CD4-positive, alpha-beta T cell treated with Interleukin-17A for 1 hour (primary cell): ENCODE measurements at places on chromosomes 3 and 15.

- DNase-seq, result no peak
Measured at GRCh38 chr3:148800414-148800813, 27.2 kb upstream of the CPB1 start.

DNA sequence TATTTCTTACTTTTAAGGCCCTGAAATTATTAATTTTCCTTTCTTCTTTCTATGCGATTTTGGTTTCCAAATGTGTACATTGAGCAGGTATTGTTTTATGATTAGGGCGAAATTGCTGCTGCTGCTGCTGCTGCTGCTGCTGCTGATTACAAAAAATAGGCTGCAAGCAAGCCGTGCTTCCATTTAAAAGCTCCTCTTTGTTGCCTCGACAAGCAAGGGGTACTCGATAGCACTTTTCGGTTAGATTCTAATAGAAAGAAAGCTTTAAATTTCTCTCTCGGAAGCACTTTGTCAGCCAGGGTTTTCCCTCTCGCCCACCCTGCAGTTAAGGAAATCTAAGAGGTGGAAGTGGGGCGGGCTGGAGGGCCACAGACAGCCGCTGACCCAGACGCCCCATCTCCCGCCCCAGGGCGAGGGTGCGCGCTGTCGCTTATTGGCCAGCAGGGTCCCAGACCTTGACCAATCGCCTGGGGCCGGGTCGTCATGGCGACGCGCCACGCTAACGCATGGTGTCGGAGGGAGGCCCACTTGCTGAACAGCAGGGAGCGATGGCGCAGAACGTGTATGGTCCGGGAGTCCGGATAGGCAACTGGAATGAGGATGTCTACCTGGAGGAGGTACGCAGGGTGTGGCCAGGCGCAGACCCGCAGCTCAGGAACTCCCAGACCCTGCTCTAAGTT lies at the start of gene CFAP161:
Gene CFAP161 (plus strand): TSS at position 489 of the 680 bp plus-strand sequence. CDS start 60 bp downstream, at position 549.
- peak; percentile 7 for DNase-seq

DNA sequence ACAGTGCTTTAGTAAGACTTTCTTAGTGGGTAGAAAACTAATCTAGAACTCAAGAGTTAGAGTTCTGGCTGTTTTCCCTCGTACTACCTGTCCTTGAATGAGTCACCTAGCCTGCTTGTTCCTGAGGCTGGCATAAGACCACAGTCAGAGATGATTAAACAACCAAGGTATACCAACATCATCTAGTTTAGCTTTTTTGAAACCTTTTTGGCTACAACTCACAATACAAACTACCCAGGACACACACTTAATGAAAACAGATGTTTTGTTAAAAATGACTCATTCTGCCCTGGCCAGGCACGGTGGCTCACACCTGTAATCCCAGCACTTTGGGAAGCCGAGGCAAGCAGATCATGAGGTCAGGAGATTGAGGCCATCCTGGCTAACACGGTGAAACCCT lies 4.6 kb downstream of the MCCC1 start:
- no peak for DNase-seq

- DNase-seq, result no peak
Measured at GRCh38 chr15:74794970-74795349, 13.1 kb downstream of the CSK start.

DNA sequence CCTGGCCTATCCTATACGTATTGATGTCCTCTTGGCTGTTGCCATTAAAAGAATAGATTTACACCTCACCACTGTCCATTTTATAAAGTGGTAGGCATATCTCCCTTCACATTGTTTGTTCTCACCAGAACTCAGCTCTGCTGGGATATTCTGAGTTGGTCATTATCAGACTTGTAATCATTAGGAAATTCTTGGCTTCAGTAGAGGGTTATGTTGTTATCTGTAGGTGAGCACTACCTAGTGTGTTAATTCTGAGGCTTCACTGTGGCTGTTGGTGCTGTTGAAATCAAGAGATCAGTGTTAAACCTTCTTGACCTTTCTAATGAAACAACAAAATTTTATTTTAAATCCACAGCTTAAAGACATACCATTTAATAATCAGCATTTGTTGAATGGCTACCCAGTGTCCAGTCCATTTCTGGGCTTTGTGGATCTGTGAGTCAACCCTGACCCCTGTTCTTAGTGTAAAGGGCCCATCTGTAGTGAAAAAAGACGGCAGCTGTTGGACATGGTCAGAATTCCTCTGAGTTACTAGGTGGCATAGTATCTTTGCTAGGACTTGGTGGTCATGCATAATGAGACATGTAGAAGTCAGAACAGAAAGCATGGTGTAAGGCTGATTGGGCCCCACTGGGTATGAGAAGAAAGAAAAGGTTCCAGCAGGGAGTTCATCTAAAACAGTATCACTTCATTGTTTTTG lies 32.9 kb upstream of the P4HTM start:
- DNase-seq, result no peak

GRCh38 chr3:83946554-83946953 lies 1012.2 kb upstream of the CADM2 start:
- DNase-seq, result no peak

DNA sequence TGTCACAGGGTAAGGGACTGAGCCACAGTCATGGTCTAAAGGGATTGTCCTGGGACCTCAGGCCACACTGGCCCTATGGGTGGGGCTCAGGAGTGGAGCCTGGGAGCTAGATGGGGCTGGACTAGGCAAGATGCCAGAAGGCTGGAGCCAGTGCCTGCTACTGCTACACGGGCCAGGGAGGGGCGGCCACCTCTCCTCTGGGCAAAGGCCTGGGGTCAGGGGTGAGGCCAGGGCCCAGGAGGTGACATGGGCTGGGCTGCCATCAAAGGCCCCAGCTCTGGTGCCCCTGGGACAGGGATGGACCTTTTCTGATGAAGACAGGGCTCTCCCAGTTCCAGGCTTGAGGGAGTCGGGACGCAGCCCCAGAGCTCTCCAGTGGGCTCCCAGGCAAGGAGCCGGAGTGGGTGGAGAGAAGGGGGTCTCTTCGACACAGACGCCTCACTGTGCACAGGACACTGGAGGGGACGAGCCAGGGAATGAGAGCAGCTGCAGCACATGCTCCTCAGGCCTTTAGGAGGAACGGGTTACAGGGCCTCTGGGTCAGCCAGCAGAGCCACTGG lies 62.1 kb upstream of the IQSEC1 start:
- no peak for DNase-seq
